Activated CD4-positive, alpha-beta T cell treated with anti-CD3 and anti-CD28 coated beads, Interleukin-2, amount 50 U/mL, for 24 hours (primary cell): ENCODE measurements at places on chromosomes 2 and 18.

DNA sequence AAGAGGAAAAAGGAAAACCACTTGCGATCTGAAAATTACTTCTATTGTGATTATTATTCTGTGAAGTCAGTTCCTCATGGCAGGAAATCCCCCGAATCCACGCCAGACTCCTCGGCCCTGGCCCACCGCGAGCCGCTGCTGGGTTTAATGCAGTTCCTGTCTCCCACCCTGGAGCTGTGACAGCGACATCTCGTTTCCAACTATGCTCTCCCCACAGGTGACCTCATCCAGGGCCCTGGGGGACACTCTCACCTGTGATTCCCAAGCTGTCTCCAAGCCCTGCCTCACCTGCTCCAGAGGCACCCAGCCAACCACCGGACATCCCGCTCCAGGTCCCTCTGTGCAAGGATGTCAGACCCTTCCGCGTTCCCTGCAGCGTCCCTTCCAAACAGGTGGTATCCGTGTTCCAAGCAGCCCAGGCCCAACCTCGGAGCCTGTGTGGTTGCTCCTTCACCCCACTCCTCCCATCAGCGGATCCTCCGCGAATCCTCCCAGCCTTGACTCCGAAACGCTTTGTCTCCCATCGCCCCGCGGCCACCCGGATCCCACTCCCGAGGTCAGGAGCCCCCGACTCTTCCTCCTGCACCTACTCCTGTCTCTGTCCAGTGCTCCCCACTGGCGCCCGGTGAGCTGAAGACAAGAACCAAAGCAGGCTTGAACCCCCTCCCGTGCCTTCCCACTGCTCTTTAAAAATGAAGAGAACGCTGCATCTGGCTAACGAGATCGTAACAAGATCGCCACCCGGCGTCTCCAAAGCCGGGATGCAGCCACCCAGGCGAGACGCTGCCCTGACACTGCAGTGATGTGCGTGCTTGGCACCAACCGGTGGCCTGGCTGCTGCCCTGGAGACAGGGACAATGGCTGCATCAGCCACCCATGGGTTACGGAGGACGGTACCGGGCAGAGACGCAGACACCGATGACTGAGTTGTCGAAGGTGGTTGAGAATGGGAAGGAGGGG lies 96.5 kb downstream of the NDUFA10 start:
- no peak for DNase-seq

DNA sequence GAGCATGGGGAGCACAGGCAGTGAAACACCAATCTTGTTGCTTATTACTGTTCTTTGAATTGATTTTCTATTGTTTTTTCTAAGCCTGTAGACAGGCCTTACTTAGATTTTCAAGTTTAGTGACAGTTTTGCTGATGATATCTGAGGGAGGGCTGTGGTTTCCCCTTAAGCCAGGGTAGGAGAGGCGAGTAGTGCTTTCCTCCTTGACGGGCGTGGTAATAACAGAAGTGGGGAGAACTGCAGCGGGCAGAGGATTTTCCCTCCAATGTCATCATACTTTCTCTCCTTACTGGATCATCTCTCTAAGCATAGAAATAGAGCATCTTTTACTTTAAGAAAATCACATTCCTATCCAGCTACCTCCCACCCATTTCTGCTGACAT lies 314.4 kb downstream of the ALK start:
- no peak for DNase-seq

DNA sequence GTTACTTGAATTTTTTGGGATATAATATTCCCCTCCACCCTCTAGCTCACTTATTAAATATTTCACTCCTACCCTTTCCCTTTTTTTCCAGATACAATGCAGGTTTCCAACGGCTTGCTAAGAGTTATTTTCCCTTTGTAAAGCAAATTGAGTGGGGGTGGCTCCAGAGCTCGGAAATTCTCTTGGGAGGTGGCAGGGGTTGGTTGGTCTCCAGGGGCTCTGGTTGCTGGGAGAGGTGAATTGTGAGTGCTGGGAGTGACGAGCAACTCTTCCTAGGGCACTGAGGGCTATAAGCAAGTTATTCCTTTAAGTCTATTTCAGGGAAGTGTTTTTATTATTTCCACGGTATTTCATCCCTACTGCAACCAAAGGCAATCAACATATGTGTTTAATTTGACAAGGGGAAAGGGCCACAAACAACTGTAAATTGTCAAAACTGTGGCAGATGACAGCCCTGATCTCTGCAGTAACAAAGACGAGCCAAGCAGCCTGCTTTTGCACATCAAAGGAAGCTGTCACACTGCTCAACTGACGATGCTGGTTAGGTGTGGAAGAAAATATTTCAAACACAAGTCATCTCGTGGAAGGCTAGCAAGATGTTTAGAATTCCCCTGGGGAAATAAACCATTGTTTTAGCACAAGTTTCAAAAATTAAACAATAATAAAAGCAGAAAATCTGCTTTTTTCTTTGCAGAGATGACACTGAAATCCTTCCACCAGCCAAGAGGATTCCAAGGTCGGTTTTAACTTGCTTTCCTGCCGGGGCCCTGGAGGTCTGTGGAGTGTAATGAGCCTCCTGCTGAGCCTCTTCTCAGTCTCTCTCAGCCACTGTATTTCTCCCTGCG lies 34.8 kb upstream of the ASXL2 start:
- no peak for DNase-seq

DNA sequence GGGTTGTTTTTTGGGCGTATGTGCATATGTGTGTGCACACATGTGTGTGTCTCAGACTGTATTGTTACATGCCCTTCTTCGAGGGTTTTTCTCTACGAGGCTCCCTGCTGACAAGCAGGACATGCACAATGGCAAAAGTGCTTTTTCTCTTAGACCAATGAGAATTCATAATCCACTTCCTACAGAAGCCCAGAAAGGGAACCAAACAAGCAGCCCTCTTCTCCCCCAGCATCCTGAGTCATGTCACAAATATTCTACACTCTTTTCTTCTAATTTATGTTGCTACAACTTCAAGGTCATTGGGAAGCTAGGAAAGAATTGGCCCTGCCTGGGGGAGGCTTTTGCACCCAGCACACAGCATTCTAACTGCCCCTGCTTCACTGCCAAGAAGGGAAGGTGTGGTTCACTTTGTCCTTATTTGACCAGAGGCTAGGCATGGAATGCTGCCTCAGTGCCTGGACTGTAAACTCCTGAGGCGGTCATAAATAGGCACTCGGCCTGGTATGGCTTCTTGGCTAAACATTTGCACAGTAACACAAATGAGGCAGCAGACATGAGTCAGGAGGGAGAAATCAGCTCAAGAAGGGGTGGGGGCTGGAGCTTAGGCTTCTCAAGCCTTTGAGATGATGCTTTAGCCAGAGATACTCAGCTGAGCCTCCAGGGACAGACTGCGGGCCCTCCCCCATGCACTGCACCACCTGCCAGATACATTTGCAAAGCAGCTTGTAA lies 92.7 kb upstream of the KLF7 start:
- no peak for DNase-seq

- DNase-seq, result no peak
Measured at GRCh38 chr2:25557179-25558036, 116.0 kb downstream of the DTNB start.

GRCh38 chr2:25041307-25041927 lies 459 bp upstream of the EFR3B start:
- DNase-seq, result no peak

GRCh38 chr18:38368886-38369285 lies 803.3 kb upstream of the CELF4 start:
- DNase-seq, result no peak

GRCh38 chr18:55179425-55179824 lies 220.2 kb upstream of the CCDC68 start:
- no peak for DNase-seq

DNA sequence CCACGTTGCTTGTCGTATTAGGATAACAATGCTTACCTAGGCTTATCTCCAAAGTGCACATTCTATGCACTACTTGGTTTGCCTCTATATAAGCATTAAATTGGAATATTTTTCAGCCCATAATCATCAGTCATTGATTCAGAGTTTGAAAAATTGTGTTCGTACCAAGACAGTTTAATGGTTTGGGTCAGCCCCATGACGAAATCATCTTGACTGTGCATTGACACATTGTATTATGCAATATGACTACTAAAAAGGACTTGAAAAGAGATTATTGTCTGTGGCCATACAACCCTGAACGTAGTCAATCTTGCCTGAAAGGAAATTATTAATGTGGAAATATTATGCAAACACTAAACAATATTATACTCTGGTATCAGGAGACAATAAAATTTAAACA lies 141.3 kb downstream of the EML6 start:
- no peak for DNase-seq

DNA sequence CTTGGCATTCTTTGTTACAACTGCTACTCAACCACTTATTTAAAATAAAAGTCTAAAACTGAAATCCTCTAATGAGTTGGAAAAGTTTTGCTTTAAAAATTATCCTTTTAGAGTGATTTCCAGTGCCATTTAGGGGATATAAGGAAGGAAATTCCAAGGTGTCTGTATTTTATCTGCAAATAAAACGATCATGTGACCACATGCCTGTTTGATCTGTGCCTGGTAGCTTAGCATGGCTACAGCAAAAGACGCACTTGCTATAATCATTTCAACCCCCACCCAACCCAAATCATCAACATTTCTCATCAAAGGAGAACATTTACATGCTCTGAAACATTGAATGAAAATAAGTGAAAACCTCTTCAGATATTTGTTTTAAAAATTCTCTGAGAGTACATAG lies 615.1 kb downstream of the IRS1 start:
- DNase-seq, result no peak

GRCh38 chr2:98809116-98809515 lies 78.2 kb upstream of the MGAT4A start:
- DNase-seq, result no peak

DNA sequence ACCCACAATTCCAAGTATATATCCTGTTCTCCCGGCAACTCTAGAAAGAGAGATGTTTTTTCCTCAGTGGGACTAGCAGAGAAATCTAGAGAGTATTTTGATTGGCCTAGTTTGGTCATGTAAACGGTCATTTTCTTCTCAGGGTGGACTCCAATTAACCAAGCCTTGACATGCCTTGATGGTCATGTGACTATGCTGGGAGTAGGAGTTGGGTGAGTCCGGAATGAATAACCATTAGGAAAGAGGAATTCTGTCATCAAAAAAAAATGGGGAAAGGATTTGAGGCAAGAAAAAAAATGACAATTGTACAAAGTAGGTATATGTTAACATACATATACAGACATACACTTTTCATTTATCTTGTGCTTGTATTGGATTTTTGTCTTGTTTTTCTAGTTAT lies 248.2 kb upstream of the CDH20 start:
- DNase-seq, result no peak

DNA sequence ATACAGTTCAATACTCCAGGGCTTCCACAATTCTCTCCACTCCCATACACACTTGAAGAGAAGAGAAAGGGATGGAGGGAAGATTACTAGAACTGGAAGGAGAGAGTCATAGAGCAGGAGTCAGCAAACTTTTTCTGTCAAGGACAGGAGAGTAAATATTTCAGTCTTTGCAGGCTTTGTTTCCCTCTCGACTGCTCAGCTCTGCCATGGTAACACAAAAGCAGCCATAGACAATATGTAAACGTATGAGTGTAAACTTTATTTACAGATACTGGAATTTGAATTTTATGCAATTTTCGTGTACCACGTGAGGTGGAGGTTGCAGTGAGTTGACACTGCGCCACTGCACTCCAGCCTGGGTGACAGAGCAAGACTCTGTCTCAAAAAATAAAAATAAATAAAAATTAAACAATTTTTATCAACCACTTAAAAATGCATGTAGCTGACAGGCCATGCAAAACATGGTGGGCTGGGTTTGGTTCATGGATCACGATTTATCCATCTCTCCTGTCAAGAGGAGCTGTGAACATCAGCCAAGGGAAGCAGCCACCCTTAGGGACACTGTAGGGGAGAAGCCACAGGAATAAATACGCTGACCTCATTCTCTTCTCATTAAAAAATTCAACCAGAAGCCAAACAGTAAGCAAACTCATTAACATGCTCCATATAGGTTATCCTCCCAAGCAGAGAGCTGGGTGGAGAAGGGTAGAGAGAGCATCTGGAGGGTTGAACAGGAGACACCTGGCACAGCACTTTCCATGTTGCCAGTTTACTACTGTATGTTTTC lies 266.4 kb upstream of the FN1 start:
- DNase-seq, result no peak

DNA sequence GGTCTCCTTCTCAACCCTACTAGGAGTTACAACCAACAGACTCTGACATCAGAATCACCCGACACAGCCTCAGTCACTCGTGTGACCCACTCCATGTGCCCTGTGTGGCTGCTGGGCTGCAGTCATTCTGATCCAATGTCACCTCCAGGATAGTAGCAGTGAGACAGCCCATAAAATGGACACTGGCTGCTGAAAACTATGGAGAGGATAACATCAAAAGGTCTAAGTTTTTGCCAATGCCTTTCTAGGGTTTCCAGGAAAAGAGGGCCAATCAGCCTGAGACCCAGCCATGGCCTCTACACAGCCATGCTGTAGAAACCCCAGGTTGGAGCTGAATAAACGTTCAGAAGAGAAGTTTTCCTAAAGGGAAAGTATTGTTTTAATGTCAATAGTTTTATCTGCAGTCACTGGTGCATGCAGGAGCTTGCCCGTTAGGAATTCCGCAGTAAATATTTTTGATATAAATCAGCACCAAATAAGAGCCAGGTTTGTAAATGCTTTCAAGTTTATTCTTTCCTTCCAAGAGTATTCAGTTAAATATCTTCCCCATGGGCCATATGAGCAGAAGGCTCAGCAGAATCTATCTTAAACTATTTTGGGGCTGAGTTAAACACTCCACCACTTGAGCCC lies 92.2 kb upstream of the PID1 start:
- no peak for DNase-seq

GRCh38 chr2:36781907-36782720 lies 85.6 kb downstream of the VIT start:
- no peak for DNase-seq

GRCh38 chr18:76451396-76452331 lies 43.4 kb downstream of the ZNF516 start:
- no peak for DNase-seq

- DNase-seq, result no peak
Measured at GRCh38 chr2:239440511-239440959, 39.7 kb upstream of the HDAC4 start.

DNA sequence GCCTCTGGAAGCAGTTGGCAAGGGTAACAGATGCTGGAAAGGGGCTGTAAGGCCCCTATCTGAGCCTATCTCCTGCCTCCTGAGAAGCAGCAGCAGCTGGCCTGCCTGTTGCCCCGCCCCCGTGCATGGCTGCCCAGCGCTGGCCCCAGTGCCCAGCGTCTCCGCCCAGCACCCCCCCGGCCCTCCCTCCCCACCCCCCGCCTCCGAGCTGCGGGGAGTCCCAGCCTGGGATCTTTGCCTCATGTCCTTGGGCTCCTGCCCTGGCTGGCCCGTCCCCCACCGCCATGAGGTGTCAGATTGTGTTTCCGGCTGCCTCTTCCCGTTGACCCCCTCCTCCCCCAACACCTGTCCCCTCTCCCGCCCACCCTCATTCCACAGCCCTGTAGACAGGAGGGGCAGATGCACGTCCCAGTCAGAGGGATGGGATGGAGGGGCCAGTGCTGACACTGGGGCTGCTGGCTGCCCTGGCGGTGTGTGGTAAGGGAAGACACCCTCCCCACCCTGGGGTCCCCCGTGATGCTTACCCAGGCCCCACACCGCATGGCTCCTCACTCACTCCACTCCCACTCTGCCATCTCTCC lies at the start of gene CHRND:
Gene CHRND, plus strand, starts transcription at position 370 of the 581 bp plus-strand sequence. Its CDS starts 56 bp downstream, at position 426.
- DNase-seq, result no peak
